ENCODE measurements at places on chromosomes 6 and 20. TPM values are rescaled to one million over a fixed set of nuclear protein-coding genes. Genes with fewer than 3 reads are reported as not detected.

SNX9 gene
- 59.1 TPM for total RNA-seq

RNF144B gene
- 2.4 TPM for total RNA-seq

ZSCAN16 gene
- 18.1 TPM for total RNA-seq

BPIFA2 gene
- not detected for total RNA-seq

SIRPG gene
- total RNA-seq, result 2.5 TPM

SLC25A27 gene
- total RNA-seq, result 27.5 TPM

MUC21 gene
- not detected for total RNA-seq

- DNase-seq, result no peak
Observed at GRCh38 chr20:911882-912600, 4.1 kb downstream of the ANGPT4 start.

DNA sequence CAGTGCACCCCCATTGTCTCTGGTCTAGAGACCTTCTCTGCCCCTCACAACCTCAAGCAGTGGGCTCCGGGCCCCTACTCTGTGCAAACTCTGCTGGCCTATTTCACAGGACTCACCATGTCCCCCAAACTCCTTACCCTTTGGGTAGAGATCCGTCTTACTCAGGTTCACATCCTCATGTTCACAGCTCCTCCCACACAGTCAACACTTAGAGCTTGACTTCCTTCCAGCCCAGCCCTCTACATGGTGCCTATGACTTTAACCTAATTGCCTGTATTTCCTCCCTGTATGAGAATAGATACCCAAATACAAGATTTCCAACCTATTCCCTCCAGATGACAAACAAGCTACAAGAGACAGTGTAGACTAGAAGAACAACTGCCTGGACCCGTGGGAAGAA is 528.6 kb upstream of the JARID2 start:
- no peak for DNase-seq

DNA sequence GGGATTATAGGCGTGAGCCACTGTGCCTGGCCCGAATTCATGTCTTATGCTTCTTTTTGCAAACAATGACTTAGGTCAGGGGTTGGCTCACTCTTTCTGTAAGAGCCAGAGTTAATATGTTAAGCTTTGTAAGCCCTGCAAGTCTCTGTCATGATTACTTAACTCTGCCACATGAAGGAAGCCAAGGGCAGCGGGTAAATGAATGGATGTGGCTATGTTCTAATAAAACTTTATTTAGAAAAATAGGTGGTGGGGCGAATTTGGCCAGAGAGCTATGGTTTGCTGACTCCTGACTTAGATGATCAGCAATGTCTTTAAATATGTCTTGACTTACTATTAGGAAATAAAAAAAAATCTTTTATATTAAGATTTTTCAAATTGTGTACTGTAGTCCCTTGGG is 114.9 kb upstream of the ZFP64 start:
- no peak for DNase-seq

- no peak for DNase-seq
Observed at GRCh38 chr6:146791930-146792329, 193.2 kb downstream of the ADGB start.

- DNase-seq, result no peak
Observed at GRCh38 chr6:28078836-28079235, 1.5 kb upstream of the ZNF165 start.

DNA sequence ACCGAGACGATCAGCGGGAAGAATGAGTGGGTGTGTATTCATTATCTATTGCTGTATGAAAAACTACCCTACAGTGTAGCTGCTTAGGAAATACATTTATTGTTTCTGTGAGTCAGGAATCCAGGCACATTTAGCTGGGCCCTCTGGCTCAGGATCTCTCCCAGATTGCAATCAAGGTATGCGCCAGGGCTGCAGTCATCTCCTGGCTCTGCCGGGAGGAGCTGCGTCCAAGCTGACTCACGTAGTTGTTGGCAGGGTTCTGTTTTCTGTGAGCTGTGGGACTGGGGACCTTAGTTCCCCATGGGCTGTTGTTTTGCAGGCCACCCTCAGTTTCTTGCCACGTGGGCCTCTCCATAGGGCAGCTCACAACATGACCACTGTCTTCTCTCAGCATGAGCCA is 68.2 kb upstream of the FUCA2 start:
- DNase-seq, result no peak

DNA sequence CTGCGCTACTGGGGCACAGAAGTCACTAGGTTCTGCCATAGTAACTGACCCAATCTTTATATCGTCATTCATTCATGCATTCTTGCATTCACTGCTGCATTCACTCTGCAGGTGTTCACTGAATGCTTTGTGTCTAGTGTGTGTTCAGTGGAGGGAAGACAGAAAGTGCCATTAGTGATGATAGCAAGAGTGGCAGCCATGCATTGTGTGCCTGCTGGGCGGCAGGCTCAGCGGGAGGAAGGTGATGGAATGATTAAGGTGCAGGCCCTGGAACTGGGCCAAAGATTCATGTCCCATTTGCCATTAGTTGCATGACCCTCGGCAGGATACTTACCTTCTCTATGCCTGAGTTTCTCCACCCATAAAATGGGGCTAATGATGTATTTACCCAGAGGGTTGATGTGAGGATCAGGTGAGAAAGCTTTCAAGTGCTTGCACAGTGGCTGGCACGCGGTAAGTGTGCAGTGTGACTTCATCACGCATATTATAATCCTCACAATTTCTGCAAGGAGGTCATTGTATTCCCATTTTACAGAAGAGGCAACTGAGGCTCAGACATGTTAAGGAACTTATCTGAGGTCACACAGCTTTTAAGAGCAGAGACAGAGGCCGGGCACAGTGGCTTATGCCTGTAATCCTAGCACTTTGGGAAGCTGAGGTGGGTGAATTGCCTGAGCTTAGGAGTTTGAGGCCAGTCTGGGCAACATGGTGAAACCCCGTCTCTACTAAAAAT is 40.1 kb downstream of the ITPR3 start:
- DNase-seq, result no peak

DNA sequence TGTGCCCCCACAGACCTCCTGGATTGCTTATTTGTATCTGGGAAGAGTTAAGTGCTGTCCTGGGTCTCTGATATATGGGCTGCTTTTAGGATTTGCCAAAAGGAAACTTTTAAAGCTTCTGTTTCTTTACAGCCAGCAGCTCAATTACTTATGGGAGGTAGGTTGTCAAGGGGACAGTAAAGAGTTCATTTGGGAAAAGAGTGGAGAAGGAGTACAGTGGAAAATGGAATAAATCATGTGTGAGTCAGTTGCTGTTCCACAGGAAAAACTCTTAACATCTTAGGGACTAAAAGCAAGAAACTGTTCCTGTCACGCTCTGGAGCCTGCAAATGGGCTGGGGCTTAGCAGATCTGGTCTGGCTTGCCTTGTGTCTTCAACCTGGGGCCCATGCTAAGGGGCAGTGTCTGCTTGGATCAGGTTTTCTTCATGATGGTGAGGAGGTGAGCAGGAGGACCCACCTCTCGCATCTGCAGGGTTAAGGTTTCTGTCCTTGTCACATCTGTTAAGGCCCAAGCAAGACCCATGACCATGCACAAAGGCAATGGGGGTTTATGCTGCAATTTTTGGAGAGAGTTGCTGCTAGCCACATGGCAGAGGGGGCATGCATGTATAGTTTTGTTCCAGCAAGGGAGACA is 8.7 kb upstream of the CST1 start:
- no peak for DNase-seq

DNA sequence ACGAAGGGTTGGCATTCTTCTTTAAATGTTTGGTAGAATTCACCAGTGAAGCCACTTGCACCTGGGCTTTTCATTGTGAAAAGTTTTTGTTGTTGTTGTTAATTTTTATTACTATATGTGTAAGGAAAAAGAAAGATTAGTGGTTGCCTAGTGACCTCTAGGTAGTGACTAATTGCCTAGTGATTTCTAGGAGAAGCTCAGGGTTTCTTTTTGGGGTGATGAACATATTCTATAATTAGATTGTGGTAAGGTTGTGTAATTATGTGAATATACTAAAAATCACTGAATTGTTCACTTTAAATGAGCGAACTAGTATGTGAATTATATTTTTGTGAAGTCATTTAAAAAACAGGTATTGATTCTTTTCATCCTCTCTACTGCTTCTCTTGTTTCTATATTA is 123.8 kb upstream of the TMEM170B start:
- DNase-seq, result no peak

Data from Peyer's patch (tissue), 4 donors.